ENCODE measurements at places on chromosomes 4 and X.

DNA sequence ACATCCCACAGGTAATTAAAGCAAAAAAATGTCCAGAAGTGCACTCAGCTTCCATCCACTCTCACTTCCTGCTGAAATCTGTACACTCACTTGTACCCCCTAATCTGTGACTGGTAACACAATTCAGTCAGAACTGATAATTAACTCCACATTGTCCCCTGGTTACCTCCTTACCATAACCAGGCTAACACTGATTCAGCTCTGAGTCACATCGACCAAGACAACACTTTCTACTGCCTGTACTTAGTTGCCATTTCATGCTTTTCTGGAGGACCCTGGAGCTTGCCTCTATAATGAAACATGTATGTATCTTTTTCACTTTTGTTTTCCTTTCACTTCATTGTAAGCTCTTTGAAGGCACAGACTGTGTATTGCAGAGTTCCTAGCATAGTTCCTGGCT lies 130.9 kb upstream of the GABRG1 start:
- DNase-seq = no peak

GRCh38 chrX:136731207-136731782 lies 49.4 kb downstream of the ARHGEF6 start:
- no peak for DNase-seq

DNA sequence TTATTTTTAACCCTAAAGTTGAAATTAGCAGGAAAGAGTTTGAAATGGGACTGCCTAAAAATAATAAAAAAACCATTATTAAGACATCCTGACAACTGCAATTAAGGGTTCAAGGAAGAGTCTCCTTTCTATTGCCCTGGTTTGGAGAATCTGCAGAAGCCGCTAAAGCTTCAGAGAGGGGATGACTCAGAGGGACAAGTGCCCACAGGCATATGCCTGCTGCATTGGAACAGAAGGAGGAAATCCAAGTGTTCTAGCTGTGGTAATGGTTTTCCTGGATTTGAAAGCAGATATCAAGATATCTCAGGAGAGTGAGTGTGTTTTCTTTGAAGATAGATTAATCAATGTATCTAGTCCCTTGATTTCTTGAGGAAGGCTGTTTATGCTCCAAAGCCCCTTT lies 235.1 kb upstream of the TAPT1 start:
- DNase-seq = no peak

GRCh38 chr4:91198951-91199350 lies 1071.8 kb downstream of the CCSER1 start:
- DNase-seq = no peak

DNA sequence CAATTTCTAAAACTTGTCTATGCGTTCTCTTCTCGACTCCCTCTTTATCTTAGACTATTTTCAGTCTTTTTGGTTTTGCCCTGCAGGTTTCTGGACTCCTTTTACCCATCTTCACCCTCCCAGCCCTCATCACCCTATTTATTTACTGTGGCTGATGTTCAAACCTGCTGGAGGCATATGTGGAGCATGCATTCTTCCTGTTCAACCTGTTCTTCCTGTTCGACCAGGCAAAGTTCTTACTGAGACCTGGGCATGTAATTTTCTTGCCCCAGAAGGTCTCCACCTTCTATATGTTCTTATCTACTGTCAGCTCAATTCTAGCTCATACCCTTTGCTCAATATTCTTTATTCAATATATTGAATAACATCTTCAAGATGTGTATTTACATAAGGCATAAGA lies 69.4 kb upstream of the AGA start:
- DNase-seq = peak; percentile 91
